ENCODE measurements at places on chromosomes 12 and 14.

DNA sequence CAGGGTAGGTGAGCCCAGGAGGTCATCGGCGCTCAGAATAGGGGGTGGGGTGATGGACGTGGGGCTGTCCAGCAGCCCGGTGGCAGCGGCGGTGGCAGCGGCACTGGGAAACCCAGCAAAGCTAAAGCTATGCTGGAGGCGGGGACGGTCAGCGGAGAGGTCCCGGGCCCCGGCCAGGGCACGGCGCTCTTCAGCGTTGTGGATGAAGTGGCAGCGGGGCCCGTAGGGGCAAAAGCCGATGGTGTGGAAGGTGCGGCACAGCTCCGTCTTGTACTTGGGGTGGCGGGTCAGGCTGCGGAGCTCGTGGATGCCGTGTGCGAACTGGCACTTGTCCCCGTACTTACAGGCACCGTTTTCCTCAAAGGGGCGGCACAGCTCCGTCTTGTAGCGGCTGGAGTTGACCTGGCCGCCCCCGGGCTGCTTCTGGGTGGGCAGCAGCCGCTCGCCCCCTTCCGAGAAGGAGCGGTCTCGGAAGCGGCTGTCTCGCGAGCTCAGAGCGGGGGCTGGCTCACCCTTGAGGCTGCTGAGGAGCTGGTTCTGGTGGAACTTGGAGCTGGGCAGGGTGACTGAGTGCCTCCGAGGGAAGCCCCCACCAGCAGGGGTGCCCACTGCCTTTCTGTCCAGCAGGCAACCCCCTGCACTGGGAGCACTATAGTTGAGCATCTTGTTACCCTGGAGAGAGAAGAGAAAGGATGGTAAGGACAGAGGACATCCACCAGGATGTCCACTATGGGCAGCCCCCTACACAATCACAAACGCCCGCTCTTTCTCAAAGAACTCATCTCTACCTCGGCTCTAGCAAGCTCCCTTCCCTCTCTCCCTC is 2.8 kb downstream of the ZFP36L1 start:
- no peak for DNase-seq

DNA sequence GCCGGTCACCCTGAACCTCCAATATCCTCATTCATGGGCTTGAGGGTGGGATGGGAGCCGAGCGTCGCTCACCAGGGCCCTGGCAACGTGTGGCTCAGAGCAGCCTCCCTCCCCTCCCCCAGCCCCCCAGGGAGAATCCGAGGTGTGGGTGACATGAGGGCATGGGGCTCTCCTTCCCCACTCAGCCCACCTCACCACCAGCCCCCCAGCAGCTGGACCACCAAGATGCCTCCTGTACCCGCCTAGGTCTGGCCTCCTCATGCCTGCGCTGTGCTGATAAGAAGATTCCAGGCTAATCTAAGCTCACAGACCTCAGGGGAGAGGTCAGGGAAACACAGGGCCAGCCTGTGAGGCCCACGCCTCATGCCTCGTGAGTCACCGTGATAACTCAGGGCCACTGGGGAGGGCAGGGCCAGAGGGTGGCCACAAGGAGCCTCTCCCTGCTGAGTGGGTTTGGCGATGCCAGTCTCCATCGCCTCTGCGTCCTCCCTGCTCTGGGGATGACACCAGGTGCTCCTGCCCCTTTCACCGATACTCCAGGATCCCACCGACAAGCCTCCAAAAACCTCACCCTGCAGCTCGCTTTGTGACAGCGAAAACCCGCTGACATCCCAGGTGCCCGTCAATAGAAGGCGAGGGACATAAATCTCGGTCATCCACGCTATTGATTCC is 56.9 kb downstream of the TESC start:
- DNase-seq = no peak

GRCh38 chr14:85399186-85399585 is 130.8 kb upstream of the FLRT2 start:
- DNase-seq = no peak

DNA sequence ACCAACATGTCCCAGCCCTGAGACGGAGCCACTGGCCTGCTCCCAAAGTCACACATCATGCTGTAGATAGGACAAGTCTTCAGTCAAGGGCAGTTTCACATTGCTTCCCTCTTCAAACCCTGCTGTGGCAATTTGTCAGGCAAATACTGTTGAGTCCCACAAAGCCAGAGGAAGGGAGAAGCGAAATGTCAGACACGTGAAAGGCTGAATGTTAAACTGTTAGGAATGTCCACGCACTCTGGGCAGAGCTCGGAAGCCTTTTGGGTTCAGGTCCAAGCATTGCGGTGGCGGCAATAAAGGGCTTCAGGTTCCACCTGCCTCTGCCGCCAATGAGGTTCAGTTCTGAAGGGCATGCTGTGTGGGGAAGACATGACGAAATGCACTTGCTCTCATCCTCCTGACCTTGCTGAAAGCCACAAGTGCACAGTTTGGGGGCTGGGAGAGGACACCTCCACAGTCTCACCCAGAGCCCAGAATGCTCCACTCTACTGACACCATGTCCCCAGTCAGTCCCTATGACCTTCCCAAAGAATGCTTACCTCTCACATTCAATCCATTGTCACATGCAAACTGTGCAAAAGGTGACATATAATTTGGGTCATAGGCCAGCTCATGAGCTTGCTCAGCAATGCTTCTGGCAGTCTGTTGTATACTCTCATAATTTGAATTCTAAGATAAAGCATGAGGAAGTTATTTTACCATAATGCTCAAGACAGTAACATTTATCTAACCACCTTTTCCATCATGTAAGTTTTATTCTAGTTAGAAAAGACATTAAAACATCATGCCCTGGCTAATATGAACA is 35.7 kb downstream of the RAD9B start:
- no peak for DNase-seq

DNA sequence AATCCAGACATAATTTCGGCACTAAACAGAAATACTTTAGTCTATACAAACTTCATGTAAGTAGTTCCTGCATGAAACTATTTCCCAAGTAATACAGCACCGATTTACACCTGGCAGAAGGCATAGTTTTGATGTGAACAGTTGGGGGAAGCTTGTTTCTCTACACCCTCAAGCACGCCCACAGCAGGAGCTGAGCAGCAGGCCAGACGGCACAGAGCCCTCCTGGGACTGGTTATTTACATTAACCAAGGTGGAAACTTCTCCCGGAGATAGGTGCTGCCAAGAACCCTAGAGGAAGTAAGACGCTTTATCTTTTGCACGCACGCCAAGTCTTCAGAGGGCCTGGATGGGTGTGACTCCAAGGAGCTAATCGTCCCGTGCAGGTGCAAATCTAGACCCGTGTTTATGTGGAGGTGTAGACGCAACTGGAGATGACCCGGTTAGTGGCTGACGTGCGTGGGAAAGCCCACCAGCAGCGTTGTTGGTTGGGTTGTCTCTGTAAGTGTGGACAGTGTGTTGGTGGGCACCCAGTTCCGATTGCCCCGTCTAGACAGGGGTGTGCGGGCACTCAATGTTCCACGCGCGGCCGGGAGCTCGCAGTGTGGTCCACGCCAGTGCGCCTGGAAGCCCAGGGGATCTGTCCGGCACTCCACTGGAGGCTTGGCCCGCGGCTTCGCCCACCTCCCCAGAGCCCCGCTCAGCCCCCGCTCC is 767 bp upstream of the TCP11L2 start:
- DNase-seq = peak; percentile 44

- no peak for DNase-seq
These were observed 203.5 kb upstream of the PLXNC1 start for GRCh38 chr12:93944911-93945310.

DNA sequence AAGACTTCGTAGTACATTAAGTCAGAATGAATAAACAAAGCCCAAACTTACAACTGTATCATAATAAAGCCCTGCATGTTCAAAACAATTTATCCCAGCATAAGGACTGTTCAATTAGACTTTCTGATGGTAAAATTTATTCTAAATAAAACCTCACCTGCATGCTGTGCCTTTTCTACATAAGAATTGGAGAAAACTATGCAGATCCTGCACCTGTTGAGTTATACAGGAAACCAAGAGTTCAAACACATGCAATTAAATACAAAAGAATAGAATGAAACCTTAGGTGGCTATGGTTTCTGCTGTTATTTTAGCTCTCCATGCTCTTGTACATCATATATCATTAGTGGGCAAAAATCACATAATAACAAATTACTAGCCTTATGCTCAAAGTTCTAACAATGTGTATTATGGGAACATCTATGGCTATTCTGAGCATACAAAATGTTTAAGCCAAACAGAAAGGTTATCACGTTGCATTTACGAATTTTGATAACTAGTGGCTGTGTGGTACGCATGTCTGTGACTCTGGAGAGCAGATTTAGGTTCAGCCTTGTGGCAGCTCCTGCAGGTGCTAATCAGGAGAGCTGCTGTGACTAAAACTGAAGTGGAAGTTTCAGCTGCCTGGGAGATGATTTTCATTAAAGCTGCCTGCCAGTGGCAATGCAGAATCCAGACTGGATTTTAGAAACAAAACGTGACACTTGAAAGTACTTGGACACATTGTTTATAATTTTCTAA is 36.1 kb upstream of the LRFN5 start:
- DNase-seq = no peak

DNA sequence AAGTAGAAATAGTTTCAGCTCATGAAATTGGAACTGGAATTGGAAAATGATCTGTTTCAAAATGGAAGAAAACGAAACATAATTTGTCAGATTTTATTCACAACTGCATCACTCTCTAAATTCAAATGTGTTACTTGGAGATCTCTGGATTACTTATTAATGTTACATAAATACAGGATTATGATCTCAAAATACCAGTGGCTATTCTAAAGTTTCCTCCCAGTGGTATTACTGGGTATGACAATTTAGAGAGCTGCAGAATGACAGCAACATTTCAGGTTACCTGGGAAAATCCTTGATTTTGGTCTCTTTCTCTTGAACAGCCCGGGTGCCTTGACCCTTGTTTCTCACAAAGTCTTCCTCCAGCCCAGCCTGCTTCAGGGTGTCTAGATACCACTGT is 14.2 kb downstream of the FAM161B start:
- no peak for DNase-seq

All from bone marrow (tissue), 2 donors.